ENCODE measurements at places on chromosomes 4 and X. TPM values are rescaled to one million over a fixed set of nuclear protein-coding genes. Genes with fewer than 3 reads are reported as not detected.

The TBC1D8B gene
- 4.1 TPM for total RNA-seq

DNA sequence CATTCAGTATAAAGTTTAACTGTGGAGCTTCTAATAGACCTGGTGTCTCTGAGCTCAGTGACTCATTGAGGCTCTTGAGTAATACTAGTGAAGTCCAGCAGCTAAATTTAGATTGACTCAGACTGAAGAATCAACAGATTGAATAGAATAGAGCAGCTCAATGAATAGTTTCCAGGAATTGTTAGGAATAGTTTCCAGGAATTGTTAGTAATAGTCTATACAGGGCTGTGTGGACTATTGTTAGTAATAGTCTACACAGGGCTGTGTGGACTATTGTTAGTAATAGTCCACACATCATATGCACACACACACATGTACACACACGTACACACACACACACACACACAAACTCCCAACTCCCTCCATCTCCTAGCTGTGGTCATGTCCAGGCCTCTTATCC, 3.0 kb downstream of the GIMD1 start:
- DNase-seq: no peak

DNA sequence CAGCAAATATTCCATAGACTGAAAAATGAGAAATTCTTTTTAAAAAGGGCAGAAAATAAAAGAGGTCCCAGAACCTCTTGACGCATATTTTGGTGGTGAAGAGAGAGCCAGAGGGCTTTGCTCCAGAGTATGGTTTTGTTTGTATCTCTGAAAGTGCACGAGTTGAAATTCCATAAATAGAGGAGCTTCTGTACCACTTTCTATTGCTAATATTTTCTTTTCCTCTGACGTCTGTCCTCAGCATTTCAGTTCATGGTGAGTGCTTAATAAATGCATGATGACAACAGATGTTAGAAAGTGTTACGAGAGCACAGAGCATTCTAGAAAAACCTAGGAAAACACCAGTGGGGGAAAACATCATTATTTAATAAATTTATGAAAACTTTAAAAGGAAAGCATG, 145.6 kb downstream of the AMELX start:
- DNase-seq: no peak

DNA sequence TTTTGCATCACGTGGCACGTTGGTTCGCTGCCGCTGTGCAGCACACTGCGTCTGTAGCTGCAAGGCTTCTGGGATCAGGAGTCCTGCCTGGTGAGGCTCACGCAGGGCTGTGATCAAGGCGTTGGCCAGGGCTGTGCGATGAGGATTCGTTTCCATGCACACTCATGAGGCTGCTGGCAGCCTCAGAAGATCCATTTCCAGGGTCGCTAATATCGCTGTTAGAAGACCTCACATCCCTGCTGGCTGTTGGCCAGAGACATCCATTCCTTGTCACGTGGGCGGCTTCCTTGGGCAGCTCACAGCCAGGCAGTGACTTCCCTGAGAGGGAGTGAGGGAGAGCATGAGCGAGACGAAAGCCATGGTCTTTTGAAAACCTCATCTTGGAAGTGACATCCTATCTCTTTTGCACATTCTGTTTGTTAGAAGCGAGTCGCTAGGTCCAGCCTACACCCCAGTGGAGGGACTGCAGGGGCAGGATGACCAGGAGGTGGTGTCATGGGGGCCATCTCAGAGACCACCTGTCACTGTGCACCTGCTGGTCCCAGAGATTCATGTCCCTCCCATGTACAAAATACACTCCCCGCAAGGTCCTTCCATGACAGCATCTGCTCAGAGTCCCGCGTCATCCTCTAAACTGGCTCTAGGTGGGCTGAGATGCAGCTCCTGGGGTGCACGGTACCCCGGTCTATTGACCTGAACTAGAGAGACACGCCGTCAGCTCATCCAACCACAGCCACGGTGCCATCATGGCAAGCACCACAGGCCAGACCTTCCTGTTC, 12.2 kb downstream of the RGS12 start:
- DNase-seq: peak; percentile 78

DNA sequence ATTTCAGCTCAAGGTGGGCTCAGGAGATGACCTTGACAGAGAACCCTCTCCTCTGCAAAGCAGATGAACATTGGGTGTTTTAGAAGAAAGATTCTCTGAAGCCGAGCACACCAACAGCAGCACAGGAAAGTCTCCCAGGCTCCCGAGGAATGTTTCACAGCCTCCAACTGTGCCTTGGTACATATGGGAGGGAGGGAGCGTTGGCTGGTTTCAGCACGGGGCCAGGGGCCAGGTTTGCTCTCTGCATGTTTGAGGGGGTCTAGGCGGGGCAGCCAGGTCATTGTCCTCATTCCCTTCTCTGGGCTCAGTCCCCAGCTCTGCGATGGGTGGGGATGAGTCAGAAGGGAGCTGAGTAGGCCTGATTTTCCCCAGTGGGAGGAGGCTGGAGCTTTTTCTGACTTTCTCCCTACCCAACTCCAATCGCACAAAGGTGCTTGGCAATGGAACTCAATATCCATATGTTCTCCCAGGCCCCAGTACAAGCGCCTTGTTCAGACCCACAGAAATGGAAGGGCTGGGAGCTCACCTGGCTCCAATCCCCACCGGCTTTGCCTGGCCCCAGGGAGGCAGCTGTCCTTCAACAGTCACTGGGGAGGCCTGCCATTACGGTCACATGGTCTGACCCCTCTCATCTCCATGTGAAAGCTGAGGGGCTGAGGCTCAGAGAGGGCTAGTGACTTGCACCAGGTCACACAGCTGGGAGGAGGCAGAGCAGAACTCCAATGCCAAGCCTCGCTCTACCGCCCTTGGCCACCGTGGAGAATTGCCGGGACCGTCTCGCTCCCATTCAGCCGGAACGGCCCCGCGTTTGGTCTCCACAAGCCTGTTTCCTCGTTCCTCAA, 108.4 kb upstream of the AFAP1 start:
- no peak for DNase-seq
